ENCODE measurements at places on chromosomes 4 and X.

- no peak for DNase-seq
Measured at GRCh38 chrX:42869659-42870476, 91.9 kb upstream of the PPP1R2C start.

GRCh38 chr4:112448306-112449132 is 67.5 kb downstream of the NEUROG2 start:
- no peak for DNase-seq

GRCh38 chrX:19785647-19786046 is 101.8 kb downstream of the SH3KBP1 start:
- no peak for DNase-seq

GRCh38 chr4:40840985-40841571 is 91.3 kb downstream of the NSUN7 start:
- peak; percentile 94 for DNase-seq

DNA sequence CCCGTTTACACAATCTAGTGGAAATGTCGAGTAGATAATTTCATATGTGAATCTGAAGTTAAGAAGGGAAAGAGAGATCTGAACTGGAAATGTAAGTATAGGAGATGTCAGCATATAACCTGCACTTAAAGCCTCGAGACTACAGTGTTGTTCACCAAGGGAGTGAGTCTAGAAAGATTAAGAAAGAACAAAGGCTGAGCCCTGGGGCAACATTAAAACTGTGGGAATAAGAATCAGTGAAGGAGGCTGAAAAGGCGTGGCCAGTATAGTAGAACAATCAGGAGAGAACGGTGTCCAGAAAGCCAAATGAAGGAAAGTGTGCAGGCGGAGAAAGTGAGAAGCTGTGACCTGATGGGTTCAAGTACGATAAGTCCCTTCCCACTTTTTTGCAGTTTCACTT is 118.8 kb upstream of the TENM3 start:
- DNase-seq, result no peak

- no peak for DNase-seq
Measured at GRCh38 chr4:83231620-83232076, 53.0 kb downstream of the COQ2 start.

- no peak for DNase-seq
Measured at GRCh38 chr4:140693562-140693961, 62.6 kb downstream of the TBC1D9 start.
